Effector memory CD8-positive, alpha-beta T cell (primary cell): ENCODE measurements at places on chromosomes 5 and 9.

DNA sequence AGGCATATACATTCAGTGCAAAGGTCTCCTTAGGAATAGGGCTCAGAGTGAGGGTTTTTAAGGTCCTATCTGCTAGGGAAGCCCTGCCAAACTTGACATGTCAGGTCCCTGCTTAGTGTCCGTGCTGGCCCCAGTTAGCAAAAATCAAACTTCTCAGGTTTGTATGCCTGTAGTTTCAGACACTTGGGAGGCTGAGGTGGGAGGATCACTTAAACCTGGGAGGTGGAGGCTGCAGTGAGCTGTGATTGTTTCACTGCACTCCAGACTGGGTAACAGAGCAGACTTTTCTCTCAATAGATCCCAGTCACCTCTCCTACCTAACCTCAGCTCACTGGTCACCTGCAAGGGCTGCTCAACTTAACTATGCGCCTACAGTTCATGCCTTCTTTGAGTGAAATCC lies 18.7 kb upstream of the TMEM245 start:
- no peak for DNase-seq

- no peak for DNase-seq
Measured at GRCh38 chr5:140140435-140140834, 14.7 kb downstream of the IGIP start.

- no peak for DNase-seq
Measured at GRCh38 chr9:129586685-129587084, 34.2 kb downstream of the C9orf50 start.

- DNase-seq, result no peak
Measured at GRCh38 chr9:99231711-99232110, 9.6 kb downstream of the SEC61B start.

DNA sequence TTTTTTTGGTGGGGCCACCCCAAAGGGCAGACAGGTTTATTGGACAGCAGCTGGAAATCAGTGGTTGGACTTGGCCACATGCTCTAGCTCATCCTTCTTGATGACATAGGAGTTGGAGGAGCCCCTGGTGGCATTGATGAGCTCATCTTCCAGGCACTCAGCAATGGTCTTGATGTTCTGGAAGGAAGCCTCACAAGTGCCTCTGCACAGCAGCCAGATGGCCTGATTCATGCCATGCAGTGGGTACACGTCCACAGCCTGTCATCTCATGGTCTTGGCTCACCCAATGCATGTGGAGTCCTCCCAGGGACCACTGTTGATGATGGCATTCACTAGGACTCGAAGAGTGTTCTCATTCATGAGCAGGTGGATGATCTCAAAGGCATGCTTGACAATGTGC lies 11.3 kb upstream of the RCL1 start:
- no peak for DNase-seq

DNA sequence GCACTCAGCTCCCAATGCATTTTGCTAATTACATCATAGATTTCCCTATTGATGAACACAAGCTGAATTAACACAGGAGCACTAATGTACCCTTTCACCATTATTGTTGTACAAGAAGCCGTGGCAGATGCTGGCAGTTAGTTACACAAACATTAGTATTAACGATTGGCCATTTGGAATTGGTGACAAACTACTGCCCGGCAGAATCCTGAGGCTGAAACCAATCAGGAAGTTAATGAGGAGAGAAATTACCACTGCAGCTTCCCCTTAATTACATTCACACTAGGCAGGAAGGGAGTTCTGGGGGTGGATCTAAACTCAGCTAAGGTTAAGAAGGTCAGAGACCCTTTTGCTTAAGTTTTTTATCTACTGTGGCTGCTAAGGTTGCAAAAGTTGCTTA lies 9.6 kb upstream of the DMRT3 start:
- no peak for DNase-seq

DNA sequence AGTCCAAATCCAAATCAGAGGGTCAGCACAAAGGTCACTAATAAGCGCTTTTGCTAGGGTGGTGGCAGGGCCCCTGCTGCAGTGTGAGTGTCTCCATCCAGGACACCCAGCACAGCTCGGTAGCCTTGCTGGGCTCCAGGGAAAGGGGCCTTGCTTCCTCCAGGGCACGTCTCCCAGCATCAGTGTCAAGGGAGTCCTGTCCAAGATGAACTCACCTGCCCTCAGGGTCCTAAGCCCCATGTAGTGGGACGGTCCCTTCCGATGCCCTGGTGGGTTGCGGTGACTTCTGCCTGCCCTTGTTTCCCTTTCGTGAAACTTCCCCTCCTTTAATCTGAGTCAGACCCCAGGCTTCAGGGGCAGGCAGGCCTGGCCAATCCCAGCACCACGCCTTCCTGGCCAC lies 101.7 kb downstream of the ZNF354C start:
- DNase-seq, result no peak

- DNase-seq, result no peak
Measured at GRCh38 chr5:124277767-124278545, 468.5 kb downstream of the ZNF608 start.

GRCh38 chr5:22736443-22737003 lies 116.6 kb downstream of the CDH12 start:
- DNase-seq, result no peak

- DNase-seq, result no peak
Measured at GRCh38 chr9:101274971-101275768, 109.6 kb downstream of the BAAT start.

DNA sequence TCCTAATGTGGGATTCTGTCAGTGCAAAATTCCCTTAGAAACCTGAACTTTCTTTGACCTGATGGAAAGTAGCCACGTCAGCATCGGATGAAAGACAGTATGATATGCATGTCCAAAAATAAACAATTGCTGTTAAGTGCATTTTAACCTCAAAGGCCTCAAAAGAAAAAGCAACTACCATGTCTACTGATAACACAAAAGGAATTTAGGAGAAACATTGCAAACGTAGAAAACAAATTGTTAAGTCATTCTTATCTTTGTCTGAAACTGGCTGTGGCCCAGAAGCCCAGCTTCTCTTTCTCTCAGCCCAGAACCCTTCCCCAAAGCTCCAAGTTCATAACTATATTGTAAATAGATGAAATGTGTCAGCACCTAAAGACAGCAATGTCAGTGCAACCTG lies 11.1 kb upstream of the LHFPL2 start:
- DNase-seq, result no peak
